ENCODE measurements at places on chromosomes 1 and 21.

DNA sequence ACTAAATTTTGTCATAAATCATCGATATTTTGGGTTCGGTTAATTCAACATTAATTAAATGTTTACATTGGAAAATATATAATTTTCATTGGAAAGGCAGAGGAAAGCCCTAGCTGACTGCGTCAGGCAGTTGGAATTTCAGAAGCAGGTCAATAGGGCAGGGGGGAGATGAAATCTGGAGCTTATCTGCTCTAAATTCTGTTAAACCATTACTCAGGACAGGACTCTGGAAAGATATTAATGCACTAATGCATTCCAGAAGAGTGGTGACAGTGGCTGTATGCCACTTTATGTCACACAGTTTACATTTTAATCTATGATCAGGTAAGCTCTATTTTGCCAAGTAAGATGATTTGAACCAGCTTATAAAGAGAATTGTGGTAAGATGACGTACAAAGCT is 153.0 kb upstream of the B3GALT2 start:
- no peak for DNase-seq

GRCh38 chr1:29695803-29696202 is 459.5 kb downstream of the PTPRU start:
- DNase-seq: no peak

GRCh38 chr1:54009406-54009805 is 8.6 kb downstream of the LDLRAD1 start:
- DNase-seq: no peak

GRCh38 chr1:229410692-229411433 is 23.0 kb downstream of the ACTA1 start:
- peak; percentile 33 for DNase-seq

DNA sequence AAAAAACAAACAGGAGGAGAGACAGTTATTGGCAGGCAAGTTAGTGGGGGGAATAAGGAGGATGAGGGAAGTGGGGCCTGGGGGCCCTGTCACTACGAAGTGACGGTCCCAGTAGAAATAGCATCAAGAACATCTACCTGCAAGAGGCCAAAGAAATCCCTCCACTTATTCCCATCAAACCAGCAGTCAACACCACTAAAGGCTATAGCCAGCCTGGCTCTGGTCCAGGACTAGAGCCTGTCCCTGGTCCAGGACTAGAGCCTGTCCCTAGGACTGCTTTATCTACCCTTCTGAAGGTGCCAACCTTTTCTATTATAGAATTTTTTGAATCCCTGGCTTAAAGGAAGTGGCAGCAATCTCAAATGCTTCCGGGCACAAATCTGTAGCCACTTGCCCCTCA is 3.2 kb downstream of the KLF18 start:
- DNase-seq: no peak

GRCh38 chr1:179889589-179889988 is 7.5 kb downstream of the TOR1AIP1 start:
- no peak for DNase-seq

DNA sequence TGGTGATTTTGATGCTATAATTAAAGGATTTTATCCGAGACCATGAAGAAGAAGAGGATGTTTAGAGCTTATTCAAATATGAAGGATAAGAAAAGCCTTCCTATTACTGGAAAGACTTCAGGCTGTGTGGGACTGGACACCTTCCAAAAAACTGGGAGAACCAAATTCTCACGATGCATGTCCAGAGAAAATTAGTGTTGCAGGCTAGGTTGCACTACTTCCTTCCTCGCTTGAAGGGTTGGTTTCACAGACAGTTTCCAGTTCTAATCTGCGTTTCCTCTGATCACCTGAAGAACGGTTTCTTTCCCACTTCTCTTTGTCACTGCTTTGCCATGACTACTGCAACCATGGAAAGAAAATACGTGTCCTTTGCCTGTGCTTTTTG is 2.0 kb downstream of the MTARC2 start:
- no peak for DNase-seq

Data from amniotic stem cell (primary cell).